Tibial nerve (tissue), 4 donors: ENCODE measurements at places on chromosomes 13 and 19. TPM values are rescaled to one million over a fixed set of nuclear protein-coding genes. Genes with fewer than 3 reads are reported as not detected.

ZNF540 gene
- 5.1 TPM for total RNA-seq

STARD13 gene
- 70.2 TPM for total RNA-seq

DNA sequence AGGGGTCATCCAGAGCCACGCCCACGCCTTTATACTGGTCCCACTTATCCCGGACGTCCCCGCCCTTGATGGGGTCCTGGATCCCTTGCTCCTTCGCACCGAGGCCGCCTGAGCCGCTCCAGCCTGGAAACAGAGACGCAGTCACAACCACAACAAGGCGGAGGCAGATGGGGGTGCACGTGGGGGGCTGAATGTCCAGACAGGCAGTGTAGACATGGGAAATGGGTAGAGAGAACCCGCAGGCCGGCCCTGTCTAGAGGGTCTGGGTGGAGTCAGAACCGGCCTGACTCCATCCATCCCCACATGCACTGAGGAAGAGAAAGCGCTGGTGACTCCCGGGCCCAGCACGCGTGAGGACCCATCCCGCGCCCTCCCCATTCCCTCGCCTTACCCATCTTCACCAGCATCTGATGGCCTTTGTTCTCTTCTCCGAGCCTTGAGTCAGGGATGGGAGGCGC, 23.0 kb downstream of the CHERP start:
- no peak for DNase-seq

GRCh38 chr19:45464852-45465441, 2.8 kb upstream of the FOSB start:
- no peak for DNase-seq

DNA sequence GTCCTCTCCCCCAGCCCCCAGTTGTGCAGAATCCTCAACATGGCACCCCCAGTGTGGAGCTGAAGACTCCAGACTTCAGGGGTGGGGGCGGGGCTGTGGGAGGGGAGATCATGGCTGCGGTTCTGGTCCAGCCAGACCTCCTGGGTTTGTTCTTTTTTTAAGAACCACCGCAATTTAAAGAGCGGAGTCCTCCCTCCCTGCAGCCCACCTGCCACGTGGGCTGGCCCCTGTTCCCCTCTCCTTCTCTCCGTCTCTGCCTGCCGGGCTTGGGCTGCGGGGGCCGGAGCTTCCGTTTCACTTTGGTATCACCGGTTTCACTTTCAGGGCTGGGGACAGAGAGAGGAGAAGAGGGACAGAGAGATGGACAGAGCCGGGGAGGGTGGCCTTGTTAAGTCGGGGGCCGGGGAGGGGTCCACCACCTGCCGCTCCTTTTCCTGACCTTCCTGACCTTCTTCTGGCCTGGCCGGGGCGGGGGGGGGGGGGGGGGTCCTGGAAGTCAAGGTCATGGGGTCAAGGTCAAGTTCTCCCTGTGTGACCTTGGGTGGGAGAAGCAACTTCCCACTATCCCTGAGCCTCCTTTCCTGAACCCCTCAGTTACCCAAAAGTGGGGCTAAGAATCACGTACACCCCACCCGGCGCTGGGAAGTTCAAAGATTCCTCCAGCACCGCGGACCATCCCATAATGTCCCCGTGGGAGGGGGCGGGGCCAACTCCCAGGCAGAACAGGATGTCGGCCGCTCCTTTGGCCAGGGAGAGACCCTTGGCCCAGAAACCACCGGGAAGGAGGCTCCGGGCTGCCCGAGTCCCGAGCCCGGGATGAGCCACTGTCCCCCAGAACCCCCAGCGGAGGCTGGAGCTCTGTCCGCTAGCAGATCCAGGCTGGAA, 11.3 kb upstream of the ZBTB7A start:
- peak; percentile 76 for DNase-seq
